Activated CD4-positive, alpha-beta T cell treated with anti-CD3 and anti-CD28 coated beads, Interleukin-2, amount 50 U/mL, for 24 hours (primary cell): ENCODE measurements at places on chromosomes 7 and 10.

DNA sequence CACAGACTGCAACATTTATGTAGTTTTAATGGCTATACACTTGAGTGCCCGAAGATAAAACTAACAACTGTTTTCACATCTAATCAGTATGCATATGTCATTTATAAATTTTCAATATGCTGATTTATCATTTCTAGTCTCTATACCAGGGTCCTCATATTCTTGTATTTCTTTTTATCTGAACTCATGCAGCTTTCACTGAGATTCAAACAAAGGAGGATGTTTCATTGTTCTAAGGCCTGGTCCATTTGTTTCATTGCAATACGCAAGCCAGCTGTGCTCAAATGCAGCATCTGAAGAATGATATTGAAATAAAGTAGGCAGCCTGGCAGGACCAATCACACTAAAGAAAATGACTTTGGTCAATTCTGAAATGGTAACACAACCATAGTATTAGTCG is 31.7 kb downstream of the MAGI2 start:
- DNase-seq, result no peak

GRCh38 chr10:96789571-96790108 is 42.5 kb upstream of the LCOR start:
- no peak for DNase-seq

DNA sequence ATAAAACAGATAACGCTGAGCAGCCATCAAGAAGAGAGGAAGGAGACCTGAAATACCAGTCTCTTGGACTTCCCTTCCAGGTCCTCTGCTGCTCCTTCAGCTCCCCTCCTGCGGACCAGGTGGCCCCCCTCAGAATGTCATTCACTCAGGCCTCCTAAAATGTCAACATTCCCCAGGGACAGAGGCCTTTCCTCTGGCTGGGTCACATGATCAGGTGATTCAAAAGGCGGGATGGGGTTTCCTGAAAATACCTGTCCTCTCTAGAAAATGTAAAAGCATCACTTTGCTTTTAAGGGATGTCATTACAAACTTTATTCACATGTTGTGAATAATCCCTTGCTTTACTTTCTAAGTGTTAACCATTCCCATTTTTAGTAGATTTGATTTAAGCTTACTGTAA is 311.1 kb downstream of the INHBA start:
- no peak for DNase-seq

- DNase-seq, result no peak
Measured at GRCh38 chr10:115441907-115442545, 348.9 kb downstream of the ATRNL1 start.

DNA sequence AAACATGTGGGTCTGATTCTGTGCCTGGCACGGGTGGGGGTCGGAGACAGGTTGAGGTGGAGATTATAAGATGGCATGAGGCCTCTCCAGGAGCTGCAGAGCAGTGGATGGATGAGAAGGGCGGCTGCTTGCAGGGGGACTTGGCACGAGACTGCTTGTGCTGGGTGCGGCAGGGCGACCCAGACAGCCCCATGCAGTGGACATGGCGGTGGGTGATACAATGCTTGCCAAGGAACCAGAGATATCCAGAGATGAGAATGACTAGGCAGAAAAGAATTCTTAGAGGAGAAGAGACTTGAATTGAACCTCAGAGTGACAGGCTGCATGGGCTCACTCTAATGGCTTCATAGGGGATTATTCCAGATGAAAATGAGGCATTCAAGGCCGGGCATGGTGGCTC is 145.4 kb downstream of the NEURL1 start:
- DNase-seq, result no peak
